ENCODE measurements at places on chromosomes 3 and 15. TPM values are rescaled to one million over a fixed set of nuclear protein-coding genes. Genes with fewer than 3 reads are reported as not detected.
A peak's percentile ranks its signal among the peaks of the same experiment; 100 is the strongest.

Gene C3orf33
- total RNA-seq = 6.0 TPM

Gene IQCF5
- not detected for total RNA-seq

Gene LRRC57
- total RNA-seq = 30.7 TPM

Gene ZNF385D
- 1.0 TPM for total RNA-seq

Gene DPPA2
- not detected for total RNA-seq

Gene CLDN18
- not detected for total RNA-seq

Gene OR5H1
- total RNA-seq = not detected

- DNase-seq = no peak
Observed at GRCh38 chr15:75864213-75865059, 21.2 kb downstream of the UBE2Q2 start.

DNA sequence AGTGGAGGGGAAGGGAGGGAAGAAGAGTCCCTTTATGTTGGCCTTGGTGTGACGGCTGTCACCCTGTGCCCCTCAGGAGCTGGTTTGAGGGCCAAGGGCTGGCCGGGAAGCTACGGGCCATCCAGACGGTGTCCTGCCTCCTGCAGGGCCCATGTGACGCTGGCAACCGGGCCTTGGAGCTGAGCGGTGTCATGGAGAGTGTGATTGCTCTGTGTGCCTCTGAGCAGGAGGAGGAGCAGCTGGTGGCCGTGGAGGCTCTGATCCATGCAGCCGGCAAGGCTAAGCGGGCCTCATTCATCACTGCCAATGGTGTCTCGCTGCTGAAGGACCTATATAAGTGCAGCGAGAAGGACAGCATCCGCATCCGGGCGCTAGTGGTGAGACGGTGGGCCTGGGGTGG, 8.1 kb upstream of the RCCD1 start:
- no peak for DNase-seq

GRCh38 chr15:25093455-25094029, 138.8 kb downstream of the SNRPN start:
- DNase-seq = no peak

DNA sequence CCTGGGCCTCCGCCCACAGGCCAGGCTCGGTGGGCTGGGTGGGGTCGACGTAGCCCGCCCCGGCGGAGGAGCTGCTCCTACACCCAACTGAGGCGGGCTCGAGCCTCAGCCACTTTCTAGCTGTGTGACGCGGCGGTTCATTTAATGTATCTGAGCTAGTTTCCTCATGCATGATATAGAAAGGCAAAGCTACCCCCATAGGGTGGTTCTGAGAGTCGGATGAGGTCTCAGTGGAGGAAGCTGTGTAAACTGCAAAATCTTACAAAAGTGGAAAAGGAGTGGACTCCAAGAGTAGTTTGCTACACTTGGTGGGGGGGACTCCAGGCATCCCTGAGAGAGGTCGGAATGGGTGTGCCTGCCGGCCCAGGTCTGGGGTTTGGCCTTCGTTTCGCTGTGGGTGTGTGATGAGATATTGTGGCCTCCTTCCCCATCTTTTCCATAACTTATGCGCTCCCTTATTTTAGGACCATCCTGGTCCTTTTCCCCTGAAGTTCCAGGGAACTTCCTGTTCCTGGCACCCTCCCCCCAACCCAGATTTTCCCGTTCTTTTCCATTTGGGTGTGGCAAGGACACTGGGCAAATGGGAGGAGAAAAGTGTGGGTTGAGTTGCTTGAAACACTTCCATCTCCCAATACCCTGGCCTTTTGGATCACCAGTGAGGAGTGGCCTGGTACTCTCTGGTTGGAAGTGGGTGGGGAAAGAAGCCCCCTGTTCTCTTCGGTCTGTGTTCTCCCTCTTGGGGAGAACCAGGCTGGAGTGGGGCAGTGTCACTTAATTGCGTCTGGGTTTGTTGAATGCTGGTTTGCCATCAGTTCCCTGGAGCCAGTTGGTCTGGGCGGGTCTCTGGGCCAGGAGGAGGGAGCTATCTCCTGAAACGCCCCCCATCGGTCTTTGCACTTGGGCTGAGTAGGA, 1.1 kb downstream of the PDIA5 start:
- DNase-seq = no peak

GRCh38 chr15:35549567-35549966, 3.6 kb upstream of the DPH6 start:
- DNase-seq = no peak

GRCh38 chr15:39151545-39151944, 429.3 kb upstream of the THBS1 start:
- DNase-seq = no peak

DNA sequence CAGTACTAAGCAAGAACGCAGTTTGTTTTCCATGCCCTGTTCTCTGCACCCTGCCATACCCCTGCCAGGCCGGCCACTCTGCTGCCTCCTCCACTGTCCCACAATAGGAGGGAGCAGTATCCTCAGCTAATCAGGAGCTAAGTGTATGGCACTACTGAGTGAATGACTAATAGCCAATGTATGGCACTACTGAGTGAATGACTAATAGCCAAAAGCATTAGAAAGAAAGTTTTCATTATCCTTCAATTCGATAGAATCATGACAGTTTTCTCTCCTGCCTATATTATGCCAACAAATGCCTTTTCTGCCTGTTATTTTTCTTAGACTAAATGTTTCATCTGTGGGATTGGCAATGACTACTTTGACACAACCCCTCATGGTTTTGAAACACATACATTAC, 107.5 kb upstream of the CHRM5 start:
- DNase-seq = peak; percentile 29

DNA sequence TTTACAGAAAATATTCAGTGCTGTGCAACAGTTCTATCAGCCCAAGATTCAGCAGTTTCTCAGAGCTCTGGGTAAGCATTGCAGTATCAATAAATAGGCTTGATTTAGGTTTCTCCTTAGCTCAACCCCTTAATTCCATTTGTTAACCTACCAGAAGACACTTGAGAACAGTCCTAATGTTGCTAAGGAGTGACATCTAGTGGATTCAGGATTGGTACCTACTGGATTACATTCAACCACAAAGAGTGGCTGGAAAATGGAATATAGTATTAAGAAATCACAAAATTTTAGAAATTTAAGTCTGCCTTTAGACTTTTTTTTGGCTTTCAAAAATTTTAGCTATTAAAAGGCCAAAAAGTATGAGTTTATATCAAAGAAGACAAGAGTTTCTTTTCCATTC, 34.7 kb downstream of the POLG start:
- DNase-seq = peak; percentile 59

GRCh38 chr3:126025862-126026261, 56.9 kb downstream of the ROPN1B start:
- DNase-seq = no peak

GRCh38 chr3:141273700-141274410, 42.2 kb downstream of the PXYLP1 start:
- peak; percentile 43 for DNase-seq

GRCh38 chr3:149152420-149152819, 23.0 kb downstream of the HPS3 start:
- DNase-seq = peak; percentile 94

DNA sequence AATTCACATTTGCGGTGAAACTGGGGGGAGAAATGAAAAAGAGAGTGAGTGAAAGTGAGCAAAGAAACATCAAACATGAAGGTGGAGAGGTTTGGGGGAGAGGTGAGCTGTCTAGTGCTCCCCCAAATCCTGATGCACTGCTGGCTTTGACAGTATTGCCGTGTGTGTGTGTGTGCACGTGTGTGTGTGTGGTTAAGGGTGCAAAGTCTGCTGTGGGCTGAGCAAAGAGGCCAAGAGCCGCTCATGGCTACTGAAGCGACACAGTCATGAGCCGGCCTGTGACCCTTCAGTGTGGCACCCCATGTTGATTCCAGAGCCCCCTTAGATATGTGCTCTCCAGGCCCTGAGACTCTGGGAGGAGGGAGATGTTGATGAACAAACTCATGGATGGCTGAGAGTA, 94.3 kb downstream of the DGKG start:
- no peak for DNase-seq

DNA sequence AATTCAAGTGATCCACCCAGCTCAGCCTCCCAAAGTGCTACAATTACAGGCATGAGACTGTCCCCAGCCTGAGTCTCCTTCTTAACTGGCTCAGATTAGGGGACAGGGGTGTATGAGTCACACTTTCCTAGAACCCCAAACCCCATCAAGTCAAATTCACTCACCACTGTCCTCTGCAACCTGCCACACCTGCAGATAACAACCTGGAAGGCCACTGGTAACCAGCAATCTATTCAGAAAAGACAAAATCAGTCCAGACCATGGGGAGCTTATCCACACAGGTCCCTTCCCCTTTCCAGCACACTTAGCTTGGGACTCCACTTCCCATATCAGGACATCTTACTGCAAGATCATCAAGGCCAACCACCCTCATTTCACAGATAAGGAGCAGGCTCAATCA, 6.4 kb downstream of the WDR73 start:
- DNase-seq = no peak

DNA sequence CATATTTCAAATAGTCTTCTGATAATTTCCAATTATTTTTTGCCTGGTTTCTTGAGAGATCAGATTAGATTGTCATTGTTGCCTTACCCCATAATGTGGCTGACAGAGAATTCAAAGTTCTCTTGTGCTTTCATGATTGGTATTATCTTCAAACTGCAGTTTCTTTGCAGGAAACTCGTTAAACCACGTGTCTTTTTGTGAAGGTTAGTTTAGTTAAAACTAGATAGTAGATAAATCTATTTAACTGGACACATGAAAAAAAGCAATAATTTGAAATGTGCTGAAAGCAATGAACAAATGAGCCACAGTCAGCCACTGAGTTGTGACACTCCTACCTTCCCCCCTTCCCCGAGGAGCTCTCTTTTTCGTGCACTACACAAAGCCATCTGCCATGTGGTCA, 327.5 kb upstream of the UMPS start:
- no peak for DNase-seq

DNA sequence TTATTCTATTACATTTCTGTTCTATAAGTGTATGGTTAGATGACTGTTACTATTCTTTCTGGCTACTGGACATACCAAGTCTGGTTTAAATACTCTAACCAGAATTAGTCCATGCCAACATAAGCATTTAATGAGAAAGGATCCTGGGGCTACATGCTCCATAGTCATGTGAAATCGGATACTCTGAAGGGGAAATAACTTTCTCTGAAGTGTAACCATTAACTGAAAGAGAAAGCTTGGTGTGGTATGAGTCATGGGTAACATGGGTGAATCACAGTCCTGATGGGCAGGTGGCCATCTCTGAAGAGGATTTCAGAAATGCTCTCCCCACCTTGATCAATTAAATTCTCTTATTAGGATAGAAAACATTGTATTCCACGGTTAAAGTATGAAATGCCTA, 69.4 kb downstream of the FHIT start:
- peak; percentile 98 for DNase-seq

GRCh38 chr3:61688307-61688984, 127.1 kb downstream of the PTPRG start:
- DNase-seq = no peak

GRCh38 chr15:64985366-64986033, 4.2 kb downstream of the SPG21 start:
- DNase-seq = no peak

DNA sequence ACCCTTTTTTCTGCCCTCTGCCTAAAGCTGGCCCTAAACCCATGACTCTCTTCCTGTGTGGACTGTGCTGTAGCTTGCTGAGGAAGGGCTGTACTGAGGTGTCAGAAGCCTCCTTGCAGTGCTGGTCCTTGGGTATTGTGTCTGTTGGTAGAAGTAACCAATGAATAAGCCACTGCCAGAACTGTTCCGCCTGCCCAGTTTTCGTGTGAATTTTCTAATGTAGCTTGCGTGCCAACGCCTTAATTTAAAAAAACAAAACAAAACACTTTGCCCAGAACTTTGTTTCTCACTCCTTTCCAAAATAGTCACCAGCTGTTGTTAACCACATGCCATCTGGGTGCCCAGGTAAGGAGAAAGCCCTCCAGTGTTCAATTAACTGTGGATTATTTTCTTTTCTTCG, 101.9 kb downstream of the KLHL25 start:
- DNase-seq = peak; percentile 65

GRCh38 chr15:95888762-95889161, 441.7 kb upstream of the NR2F2 start:
- DNase-seq = no peak

DNA sequence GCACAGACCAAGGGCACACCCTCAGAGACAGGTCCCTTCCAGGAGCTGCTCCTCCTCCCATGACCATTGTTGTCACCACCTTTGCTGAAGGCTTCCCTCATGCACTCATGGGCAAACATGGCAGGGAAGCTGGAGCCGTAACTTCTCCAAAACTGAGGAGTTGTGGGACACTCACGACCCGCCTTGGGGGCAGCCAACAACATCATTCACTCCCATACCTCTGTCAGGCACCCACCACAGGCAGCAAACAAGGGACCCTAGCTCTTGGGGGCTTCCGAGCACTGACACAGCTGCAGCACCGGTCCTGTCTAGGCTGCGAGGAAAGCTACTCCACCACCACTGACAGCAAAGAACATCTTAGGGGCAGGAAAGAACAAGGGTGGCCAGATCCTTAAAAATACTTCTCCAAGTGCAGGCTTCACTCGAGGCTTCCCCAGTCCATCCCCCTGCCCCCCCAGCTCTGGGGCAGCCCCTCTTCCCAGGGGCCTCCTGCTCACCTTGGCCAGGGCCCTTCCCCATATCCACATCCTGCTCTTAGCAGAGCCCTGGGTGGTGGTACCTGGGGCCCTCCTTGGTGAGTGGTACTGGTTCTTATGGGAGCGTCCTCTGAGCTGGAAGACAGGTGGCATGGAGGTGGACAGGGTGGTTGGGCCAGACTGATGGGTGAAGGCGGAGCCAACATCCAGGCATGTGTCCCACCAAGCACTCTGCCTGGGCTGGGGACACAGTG, 28.0 kb upstream of the DUSP7 start:
- DNase-seq = no peak

GRCh38 chr3:188299068-188299467, 145.1 kb downstream of the LPP start:
- no peak for DNase-seq

DNA sequence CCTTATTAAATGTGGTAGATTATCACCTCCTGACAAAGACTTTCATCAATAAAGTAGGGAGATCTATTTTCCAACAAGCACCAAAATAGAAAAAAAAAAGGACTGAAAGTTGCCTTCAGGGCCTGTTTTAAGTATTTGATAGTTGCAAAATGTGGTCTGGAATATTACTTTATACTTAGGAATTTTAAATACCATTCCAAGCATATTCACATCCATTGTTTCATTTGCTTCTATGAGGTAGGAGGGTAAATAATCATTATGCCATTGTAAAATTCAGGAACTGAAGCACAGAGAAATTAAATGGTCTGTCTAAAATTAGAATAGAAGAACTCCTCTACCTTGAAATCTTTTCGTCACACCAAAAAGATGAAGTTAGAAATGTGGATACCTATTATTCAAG, 110.0 kb downstream of the TMCC1 start:
- peak; percentile 64 for DNase-seq

DNA sequence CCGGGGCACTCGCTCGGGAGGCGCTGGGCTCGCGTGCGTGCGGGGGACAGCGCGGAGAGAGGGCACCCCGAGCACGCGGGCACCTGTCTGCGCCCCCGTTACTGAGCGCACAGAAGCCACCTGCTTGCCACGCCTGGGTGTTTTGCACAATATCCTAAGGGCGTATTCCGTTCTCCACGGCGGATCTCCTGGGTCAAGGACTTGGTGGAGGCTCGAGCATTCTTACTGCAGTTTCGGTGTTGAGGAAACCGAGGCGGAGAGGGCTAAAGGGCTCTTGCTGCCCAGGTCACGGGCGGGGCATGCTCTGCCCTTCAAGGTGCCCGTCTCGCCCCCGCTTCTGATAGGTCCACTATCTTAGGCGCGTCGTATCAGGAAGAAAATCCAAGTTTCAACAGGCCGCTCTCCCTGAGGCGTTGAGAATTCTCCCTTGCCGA, 526 bp downstream of the GPD1L start:
- DNase-seq = peak; percentile 17

GRCh38 chr3:31461426-31461825, 71.3 kb upstream of the STT3B start:
- DNase-seq = peak; percentile 5
